ENCODE measurements at places on chromosomes 5 and 9. TPM values are rescaled to one million over a fixed set of nuclear protein-coding genes. Genes with fewer than 3 reads are reported as not detected.

Gene RNF44
- total RNA-seq, result 26.6 TPM

Gene PCDHB9
- total RNA-seq, result 2.5 TPM

Gene FAM163B
- total RNA-seq, result not detected

GRCh38 chr9:111897601-111898137, 1.1 kb downstream of the UGCG start:
- no peak for DNase-seq

GRCh38 chr5:150513375-150514309, 5.7 kb downstream of the NDST1 start:
- DNase-seq, result no peak

GRCh38 chr5:113507601-113508000, 5.9 kb upstream of the YTHDC2 start:
- DNase-seq, result no peak
